ENCODE measurements at places on chromosomes 7 and 10. TPM values are rescaled to one million over a fixed set of nuclear protein-coding genes. Genes with fewer than 3 reads are reported as not detected.
A peak's percentile ranks its signal among the peaks of the same experiment; 100 is the strongest.

- DNase-seq: peak; percentile 58
Observed at GRCh38 chr7:41292487-41292886, 410.4 kb downstream of the INHBA start.

GRCh38 chr10:3647074-3647473 is 137.9 kb downstream of the KLF6 start:
- DNase-seq: no peak

Gene EGFR
- 34.5 TPM for total RNA-seq

- peak; percentile 72 for DNase-seq
Observed at GRCh38 chr7:158811461-158811860, 17.8 kb downstream of the ESYT2 start.

- no peak for DNase-seq
Observed at GRCh38 chr10:84497978-84498377, 169.6 kb downstream of the CCSER2 start.

DNA sequence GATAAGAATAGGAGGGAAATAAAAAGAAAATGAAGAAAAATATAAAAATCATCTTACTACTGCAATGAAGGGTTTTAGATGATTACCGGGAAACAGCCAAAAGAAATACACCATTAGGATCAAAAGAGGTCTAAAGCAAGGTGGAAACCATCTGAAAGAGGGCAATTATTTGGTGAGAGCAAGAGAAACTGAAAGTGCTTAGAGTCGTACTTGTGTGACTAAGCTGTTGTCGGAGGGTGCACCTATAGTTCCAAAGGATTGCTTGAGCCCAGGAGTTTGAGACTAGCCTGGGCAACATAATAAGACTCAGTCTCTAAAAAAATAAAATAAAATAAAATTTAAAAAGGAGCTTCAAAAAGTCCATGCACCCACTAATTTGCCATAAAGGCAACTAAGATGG is 169.5 kb downstream of the DKK1 start:
- no peak for DNase-seq

Gene GALNT17
- total RNA-seq: not detected

Gene PRPS1L1
- not detected for total RNA-seq

GRCh38 chr10:28127881-28128280 is 129.0 kb upstream of the ODAD2 start:
- peak; percentile 50 for DNase-seq

- DNase-seq: no peak
Observed at GRCh38 chr7:132480534-132480933, 95.7 kb downstream of the PLXNA4 start.

DNA sequence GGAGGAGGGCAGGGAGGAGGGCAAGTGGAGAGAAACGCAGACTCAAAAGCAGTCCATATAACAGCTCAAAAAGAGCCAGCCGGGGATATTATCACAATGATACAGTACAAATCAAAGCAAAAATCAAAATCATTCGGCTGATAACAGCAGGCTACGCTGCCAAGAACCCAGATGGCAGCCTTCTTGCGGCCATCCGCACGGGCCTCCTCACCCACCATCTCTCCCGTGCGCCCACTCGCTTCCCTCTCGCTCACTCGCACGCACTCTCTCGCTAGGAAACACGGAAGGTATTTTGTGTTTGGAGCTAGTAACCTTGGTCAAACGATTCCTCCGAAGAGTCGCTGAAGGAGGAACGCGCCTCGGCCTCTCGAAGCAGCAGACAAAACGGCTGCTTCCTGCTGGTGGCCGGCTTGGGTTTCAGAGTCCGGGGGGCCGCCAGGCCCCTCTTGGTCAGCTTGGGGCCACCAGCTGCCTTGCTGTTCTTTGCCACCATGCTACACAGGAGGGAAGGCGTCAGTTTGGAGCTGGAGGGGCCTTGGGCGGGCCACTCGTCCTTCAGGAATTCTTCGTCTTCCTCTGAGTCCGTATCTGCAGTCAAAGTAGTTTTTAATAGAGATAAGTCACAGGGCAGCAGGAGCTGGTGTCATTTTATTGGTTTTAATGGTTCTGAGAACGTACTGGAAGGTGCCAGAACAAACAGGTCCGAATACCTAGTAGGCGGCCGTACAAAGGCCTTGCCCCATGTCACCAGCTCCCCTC is 68.9 kb downstream of the SLC29A4 start:
- no peak for DNase-seq

Gene FFAR4
- total RNA-seq: not detected

GRCh38 chr7:42237811-42238541 is 967 bp upstream of the GLI3 start:
- DNase-seq: peak; percentile 27
